ENCODE measurements at places on chromosomes 2 and 18.

- no peak for DNase-seq
These were observed 171.9 kb upstream of the GATA6 start for GRCh38 chr18:21997207-21998143.

DNA sequence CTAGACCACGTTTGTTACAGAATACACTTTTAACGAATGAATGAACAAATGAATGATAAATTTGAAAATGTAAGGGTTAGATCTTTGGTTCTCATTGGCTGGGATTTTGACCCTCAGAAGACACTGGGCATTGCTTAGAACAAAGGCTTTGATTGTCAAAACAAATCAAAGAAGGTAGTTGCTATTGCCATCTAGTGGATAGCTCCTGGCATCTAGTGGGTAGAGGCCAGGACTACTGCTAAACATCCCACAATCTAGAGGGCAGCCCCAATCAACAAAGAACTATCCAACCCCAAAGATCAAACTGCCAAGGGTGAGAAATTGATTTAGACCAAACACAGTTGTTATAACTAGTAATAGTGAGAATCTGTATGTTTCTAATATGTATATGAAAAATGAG is 552.3 kb downstream of the KCNJ3 start:
- DNase-seq = no peak

DNA sequence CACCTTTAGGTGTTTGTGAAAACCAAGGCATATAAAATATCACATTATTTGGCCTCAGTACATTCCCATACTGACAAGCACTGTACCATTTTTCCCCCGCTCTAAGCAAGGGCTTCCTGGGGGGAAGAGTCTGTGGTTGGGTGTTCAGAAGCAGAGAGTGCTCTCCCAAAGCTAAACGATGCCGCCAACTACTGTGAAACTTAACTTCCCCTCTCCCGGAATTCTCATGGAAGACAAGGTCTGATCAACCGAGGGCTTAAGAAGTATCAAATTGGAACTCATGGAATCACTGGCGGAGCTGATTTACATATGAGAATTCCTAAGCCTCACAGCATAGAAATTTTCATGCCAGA is 433 bp upstream of the MFF start:
- DNase-seq = no peak

- no peak for DNase-seq
These were observed 33.8 kb downstream of the CCDC93 start for GRCh38 chr2:117979911-117980701.

- DNase-seq = no peak
These were observed 29.7 kb downstream of the ZC3H6 start for GRCh38 chr2:112305132-112305531.

Measured in CD4-positive, alpha-beta T cell treated with Interleukin-15 for 1 hour (primary cell).